ENCODE measurements at places on chromosomes 5 and 9.

GRCh38 chr9:129237164-129237611, 59.1 kb upstream of the IER5L start:
- H3K36me3 ChIP-seq: no peaks in the 10 kb centered on the region
- no peak overlapping the region for H3K4me3 ChIP-seq
- DNase-seq: no peak
- H3K4me1 ChIP-seq: peaks cover 9% of the 10 kb centered on the region
- no peak overlapping the region for H3K27ac ChIP-seq

- peaks cover 24% of the 10 kb centered on the region for H3K36me3 ChIP-seq
- H3K4me3 ChIP-seq: no peak overlapping the region
- H3K27ac ChIP-seq: no peak overlapping the region
- H3K27me3 ChIP-seq: no peaks in the 10 kb centered on the region
- DNase-seq: no peak
Measured at GRCh38 chr5:145375521-145375920, 459.6 kb downstream of the PRELID2 start.

- H3K36me3 ChIP-seq: peaks cover 8% of the 10 kb centered on the region
- no peak overlapping the region for H3K27ac ChIP-seq
- H3K4me3 ChIP-seq: no peak overlapping the region
- no peaks in the 10 kb centered on the region for H3K27me3 ChIP-seq
Measured at GRCh38 chr9:100167176-100167575, 68.1 kb downstream of the INVS start.

DNA sequence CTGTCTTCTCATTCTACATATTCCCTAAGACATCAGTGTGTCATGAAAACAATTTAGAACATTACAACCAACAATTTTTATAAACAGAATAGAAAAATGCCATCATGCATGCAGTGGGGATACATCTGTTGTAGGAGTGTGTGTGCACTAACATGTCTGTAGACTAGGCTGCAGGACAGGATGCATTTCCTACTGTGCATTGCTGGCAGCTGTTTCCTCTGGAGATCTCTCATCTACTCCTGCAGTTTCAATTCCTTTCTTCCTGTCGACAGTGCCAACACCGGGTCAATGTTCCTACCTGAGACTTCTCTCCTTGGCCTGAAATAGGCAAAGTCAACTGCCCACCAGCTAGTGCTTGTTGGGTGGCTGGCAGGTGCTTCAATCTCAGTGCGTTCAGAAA, 69.8 kb downstream of the ANKH start:
- H3K4me1 ChIP-seq: peaks cover 13% of the 10 kb centered on the region
- H3K27me3 ChIP-seq: no peaks in the 10 kb centered on the region
- H3K36me3 ChIP-seq: peaks cover 7% of the 10 kb centered on the region
- no peak overlapping the region for H3K27ac ChIP-seq
- no peak overlapping the region for H3K4me3 ChIP-seq
- no peak for DNase-seq

All from neural crest cell (in vitro differentiated cells).